NCI-H774 (cell line): ENCODE measurements at places on chromosomes 6 and 20.

DNA sequence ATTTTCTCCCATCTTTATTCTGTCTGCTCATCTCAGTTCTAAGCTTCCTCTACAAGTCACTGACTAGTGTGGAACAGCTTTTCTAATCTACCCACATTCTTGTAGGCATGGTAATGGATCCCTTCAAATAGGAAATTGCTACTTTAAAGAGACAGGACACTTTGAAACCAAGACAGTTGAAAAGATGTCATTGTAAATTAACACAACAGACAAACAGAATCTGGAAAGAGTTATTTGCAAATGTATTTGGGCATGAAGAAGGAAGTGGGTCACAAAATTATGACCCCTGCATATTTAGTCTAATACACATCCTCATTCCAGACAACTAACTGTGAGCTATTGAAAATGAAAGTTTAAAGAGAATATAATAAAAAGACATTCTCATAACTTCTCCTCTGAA is 298.2 kb upstream of the MARCKS start:
- no peak for DNase-seq

GRCh38 chr6:32244946-32245398 is 21.1 kb upstream of the NOTCH4 start:
- DNase-seq = peak; percentile 4

- no peak for DNase-seq
Observed at GRCh38 chr6:156021746-156022396, 566.2 kb upstream of the NOX3 start.

DNA sequence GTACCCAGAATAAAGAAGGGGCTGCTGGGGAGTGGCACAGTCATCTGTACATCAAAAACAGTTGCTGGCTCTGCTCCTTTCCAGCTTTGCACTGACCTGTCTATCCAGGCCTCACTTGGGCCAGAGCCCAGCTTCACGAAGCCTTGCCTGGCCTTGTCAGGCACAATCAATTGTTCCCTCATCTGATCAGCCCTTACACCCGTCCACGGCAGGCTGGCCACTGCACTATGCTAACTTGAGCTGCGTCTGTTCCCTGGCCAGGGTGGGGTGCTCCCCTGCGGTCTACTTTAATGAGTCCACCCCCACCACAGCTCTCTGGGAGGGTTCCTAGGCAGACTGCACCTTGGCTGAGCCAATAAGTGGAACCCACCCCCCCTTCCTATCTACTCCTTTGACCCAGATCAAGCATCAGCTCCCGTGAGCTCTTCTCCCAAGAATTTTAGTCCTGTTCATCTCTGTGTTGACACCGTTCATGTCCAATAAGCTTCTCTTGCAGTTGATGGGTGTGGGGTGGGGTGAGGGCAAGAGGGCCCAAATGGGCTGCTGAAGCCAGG is 74.3 kb upstream of the MLN start:
- DNase-seq = peak; percentile 61

DNA sequence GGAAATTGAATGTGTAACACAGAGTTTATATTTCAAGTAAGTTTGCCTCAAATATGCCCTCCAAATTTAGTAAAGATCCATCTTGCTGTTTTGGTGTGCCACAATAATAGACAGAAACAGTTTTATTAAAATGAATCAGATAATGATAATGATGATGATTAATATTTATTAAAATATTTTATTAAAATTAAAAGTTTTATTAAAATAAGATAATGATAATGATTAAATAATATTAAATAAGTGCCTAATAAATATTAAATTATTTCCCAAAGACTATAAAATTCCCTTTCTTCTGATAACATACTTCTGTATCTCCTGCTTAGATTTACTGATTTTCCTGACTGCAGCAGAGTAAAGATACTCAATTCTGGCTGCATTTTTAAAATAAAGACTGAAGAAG is 134.5 kb downstream of the PRDM13 start:
- no peak for DNase-seq
